Esophagus mucosa (tissue), 1 donor: ENCODE measurements at places on chromosomes 3 and 15. TPM values are rescaled to one million over a fixed set of nuclear protein-coding genes. Genes with fewer than 3 reads are reported as not detected.

DNA sequence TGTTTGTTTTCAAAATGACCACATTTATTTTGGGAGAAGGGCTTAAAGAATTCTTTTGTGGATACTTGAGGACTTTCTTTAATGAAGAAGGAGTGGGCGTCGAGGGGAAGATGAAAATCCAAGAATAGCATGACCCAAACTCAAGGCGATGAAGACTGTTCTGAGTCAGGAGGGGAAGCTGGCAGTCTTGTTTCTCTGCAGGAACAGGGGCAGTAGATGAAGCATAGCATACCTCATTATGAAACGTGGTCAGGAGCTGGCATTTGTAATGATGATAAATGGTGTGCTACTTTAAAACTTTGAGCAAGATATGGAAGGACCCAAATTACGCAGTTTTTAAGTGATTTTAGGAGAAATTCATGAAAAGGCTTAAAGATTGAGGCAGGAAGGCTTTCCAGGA is 549.0 kb downstream of the IGSF11 start:
- ATAC-seq = no peak

- ATAC-seq = no peak
Observed at GRCh38 chr3:18725668-18726407, 300.7 kb upstream of the SATB1 start.

- peak; percentile 75 for ATAC-seq
Observed at GRCh38 chr3:38154625-38155255, 10.6 kb upstream of the OXSR1 start.

DNA sequence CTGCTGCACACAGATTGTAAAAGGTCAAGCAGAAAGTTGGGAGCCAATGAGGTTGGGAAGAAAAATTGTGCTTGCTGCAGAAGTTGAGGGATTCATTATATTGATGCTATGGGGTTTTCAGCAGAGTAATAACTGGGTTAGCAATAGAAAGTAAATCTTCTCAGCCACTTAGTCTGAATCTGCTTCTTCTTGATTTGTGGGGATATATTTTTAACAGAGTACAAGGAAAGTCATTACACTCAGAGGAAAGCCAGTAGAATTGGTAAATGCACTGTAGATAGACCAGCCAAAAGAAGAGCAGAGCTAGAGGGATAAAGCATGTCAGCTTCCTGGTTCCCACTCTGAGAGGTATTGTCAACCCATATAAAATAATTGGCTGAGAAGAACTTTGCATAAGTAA is 663.6 kb downstream of the NLGN1 start:
- no peak for ATAC-seq

Gene CAV3
- not detected for total RNA-seq

Gene TMEM39A
- 13.1 TPM for total RNA-seq

Gene STOML1
- 10.4 TPM for total RNA-seq

Gene DGKG
- 0.40 TPM for total RNA-seq
